ENCODE measurements at places on chromosomes 5 and 9.

GRCh38 chr5:149170299-149170698 is 29.0 kb downstream of the ABLIM3 start:
- DNase-seq, result no peak

GRCh38 chr9:116008278-116008677 is 145.3 kb upstream of the PAPPA start:
- DNase-seq, result no peak

DNA sequence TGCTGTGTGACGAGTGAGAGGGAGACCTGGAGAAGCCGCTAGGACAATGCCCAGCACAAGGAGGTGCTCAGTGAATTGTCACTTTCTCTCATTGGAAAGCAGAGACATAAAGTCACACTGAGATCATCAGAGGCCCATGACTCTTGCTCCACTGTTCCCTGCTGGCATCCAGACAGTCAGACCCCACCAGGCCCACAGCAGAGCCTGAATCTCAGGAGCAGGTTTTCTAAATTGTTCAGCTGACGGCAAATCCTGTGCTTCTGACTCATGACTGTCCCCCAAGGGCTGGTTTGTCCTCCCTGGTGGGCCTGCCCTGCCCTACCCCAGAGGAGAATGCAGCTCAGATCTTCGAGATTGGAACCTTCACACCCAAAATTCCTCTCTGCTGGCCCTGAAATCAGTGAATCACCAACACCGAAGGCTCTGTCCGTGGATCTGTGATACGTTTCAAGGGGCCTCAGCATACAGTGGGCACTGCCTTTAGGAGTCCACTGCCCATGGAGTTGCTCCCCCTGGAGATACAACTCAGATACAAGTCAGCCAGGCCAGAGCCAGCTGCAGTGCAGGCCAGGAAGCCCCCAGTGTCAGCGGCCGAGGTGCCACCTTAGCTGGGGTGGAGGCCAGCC is 2.7 kb downstream of the PTGES start:
- DNase-seq, result no peak

GRCh38 chr9:95132366-95133324 is 184.9 kb downstream of the FANCC start:
- no peak for DNase-seq

DNA sequence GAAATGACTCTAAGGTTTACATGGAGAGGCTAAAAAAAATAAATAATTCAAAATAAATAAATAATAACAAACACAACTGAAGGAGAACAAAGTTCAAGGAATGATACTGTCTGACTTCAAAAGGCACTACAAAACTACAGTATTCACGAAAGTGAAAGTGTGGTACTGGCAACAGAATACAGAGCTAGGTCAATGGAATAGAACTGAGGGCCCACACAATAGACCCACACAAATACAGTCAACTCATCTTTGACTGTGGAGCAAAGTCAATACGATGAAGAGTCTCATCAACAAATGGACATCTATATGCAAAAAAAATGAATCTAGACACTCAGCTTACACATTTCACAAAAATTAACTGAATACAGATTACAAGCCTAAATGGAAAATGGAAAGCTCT is 75.3 kb downstream of the FBXW11 start:
- DNase-seq, result no peak

DNA sequence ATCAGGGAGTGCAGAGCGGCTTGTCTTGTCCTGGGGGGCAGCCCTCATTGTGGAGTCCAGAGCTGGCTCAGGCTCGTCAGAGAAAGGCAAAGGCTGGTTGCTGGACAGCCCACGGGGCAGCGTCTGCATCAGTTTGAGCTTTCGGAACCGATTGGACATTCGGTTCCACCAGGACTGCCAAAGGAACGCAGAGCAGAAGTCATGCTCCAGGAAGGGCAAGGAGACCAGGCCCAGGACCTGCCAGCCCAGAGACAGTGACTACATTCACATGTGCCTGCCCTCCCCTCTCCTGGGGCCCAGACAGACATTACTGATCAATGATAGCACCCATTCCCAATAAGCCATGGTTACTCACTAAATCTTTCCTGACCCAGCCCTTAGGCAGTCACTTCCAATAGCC is 18.1 kb downstream of the ANKS6 start:
- no peak for DNase-seq

- no peak for DNase-seq
These were observed 26.4 kb upstream of the ADAMTSL1 start for GRCh38 chr9:18447541-18447940.

- no peak for DNase-seq
These were observed 226.5 kb upstream of the POU5F2 start for GRCh38 chr5:93967923-93968322.

DNA sequence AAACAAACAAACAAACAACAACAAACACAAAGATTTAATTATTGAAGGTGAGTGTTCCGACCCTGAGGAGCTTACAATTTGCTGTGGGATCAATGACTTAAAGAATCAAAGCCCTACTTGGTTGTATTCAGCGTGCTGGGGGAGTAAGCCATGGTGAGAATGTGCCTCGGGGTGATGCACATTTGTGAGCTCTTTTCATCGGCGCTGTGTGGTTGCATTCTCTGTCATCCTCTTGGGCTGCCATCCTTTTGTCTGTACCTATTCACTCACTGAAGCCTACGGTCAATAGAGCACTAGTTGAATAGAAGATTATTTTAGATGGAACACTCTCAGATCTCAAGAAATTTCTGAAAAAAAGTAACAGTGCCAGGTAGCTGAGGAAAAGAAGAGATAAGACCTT is 203.9 kb downstream of the CTNND2 start:
- DNase-seq, result no peak

GRCh38 chr5:1661311-1661710 is 137.6 kb upstream of the LPCAT1 start:
- no peak for DNase-seq

DNA sequence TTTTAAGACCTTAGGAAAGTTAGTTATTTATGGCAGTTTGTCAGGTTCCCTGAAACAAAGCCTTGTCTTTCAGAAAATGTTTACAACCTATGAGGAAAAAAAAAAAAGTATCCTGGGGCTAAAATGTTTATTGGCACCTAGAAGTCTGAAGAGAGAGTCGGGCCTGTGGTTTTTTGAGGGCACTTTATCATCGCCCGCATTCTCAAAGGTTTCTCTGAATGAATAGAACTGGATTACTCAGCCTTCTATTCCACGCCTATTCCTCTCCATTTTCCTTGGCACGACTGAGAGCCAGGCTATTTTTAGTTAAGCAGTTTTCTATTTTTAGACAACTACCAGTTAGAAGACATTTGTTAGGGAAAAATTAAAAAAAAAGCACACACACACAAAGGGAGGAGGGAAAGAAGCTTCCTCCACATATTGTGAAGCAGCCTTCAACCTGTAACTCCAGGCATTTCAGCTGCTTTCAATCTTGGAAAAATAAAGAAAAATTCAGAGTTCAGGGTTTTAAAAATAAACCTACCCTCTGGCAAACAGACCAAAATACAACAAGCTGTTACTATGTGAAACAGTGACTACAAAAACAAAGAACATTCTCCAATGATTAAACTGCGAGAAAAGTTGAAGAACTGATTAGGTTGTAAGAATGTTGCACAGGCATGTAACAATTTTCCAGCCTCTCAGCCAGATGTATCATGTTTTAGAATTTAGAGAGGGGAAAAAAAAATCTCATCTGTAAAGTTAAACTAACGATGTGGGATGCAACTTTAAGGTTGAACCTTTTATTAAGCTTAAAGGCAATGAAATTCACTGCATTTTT is 97.0 kb downstream of the MEF2C start:
- DNase-seq, result peak; percentile 28

GRCh38 chr5:139551191-139551889 is 9.8 kb upstream of the UBE2D2 start:
- no peak for DNase-seq

DNA sequence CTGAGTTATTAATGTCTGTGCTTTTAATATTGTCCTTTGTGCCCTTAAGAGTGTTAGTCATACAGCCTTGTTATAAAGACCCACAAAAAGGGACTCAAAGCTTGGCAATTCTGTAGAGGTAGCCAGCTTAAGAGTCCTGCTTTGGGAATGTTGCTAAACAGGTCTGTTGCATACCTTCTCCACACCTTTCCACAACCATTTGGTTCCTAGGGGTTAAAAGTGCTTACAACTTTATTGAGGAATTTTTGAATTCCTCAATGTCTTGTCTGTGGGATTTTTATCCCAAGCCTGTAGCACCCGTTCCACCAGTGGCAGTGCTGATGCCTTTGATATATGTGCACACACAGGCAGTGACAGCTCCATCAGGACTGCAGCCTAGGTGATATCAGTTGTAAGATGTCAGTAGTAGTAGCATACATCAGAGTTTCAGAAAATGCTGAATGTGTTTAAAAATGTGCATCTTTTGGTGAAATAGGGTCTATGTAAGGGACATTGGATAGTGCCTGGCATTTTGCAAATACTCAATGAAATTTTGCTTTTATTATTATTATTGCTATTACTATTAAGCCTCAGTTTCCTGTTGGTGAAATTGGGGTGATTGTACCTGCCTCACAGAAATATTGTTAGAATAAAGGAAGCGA is 68.5 kb downstream of the WWC1 start:
- no peak for DNase-seq

DNA sequence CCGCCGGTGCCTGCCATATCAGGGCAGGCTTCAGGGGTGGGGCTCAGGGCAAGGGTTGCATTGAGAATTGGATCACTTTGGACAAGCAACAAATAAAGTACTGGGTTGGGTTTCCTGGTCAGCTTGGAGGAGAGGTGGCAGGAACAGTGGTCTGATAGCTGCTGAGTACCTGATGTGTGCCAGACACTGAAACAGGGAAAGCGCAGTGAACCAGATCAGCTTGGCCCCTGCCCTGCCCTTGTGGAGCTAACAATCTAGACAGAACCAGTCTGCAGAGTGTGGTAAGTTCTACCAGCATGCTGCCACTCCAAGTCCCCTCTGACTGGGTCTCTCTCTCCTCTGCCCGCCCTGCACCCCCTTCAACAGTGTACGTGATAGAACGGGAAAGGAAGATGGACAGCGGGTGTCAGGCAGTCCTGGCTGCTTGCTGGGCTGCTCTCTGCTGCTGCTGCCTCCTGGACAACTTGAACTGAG is 53.4 kb downstream of the CYSTM1 start:
- DNase-seq, result no peak

GRCh38 chr5:87195616-87196015 is 72.1 kb upstream of the RASA1 start:
- DNase-seq, result no peak

DNA sequence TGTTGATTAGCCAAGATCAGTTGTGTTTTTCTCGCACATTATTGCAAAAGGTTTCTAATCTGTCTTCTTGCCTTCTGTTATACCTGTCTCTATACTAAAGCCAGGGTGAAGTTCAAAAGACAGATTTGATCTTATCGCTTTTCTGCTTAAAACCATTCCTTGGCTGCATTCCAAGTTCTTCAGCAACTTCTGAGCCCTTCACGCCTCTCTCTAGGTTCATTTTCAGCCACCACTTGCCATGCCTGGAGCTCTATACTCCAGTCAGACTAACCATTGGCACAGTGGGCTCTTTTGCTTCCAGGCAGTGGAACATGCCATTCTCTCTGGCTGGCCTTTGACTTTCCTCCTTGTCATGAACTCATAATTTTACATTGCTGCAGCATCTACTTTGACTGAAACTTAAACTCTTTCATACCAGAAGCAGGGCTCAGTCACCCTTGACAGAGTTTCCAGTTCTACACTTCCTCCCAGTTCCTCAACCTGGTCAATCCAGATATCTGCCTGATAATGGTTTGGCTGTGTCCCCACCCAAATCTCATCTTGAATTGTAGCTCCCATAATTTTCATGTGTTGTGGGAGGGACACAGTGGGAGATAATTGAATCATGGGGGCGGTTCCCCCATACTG is 114.4 kb downstream of the SLC12A2 start:
- no peak for DNase-seq

DNA sequence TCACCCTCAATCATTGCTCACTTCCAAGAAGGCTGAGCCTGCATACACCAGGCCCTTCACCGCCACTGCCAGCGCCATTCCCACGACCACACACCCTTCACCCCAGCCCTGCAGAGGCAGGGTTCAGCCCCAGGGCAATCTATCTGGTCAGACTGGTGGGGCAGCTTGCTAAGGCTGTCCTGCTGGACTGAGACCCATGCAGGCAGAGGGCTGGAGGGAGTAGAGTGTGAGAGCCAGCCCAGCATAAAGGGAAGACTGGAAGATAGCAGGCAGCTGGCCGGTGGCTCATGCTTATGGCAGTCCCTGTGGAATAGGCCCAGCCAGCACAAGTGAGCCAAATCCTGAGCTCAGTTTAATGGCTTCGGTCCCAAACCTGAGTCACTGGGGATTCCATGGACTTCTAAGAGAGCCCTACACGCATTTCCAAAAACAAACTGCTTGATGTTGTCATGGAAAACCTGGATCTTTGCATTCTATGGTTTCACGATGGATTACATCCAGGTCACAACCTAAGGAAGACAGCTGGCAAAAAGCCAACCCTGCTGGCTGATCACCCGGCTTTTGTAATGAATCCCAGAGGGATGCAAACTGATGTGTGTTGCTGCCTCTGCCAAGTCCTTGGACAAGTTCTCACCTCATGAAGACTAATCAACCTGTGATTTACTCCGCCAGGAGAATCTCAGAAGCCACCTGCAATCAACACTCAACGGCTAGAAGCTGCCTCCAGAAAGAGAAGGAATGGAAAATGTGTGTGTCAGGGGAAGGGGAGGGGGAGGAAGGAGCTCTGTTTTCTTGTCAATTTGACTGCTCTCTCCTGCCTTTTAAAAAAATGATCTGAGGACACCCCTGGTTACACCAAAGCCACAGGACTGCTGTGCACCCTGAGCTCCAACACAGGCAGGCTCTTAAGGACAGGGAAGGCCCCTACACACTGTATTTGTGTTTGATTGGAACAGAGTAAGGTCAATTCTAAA is 143.6 kb downstream of the LHFPL2 start:
- peak; percentile 88 for DNase-seq

GRCh38 chr5:81151546-81151945 is 81.6 kb upstream of the CKMT2 start:
- no peak for DNase-seq

GRCh38 chr9:37421914-37422288 is 595 bp upstream of the GRHPR start:
- peak; percentile 19 for DNase-seq
